Left renal cortex interstitium (tissue), 4 donors: ENCODE measurements at places on chromosomes 3 and 15.

GRCh38 chr3:17664923-17665322 is 77.5 kb downstream of the TBC1D5 start:
- DNase-seq = no peak

DNA sequence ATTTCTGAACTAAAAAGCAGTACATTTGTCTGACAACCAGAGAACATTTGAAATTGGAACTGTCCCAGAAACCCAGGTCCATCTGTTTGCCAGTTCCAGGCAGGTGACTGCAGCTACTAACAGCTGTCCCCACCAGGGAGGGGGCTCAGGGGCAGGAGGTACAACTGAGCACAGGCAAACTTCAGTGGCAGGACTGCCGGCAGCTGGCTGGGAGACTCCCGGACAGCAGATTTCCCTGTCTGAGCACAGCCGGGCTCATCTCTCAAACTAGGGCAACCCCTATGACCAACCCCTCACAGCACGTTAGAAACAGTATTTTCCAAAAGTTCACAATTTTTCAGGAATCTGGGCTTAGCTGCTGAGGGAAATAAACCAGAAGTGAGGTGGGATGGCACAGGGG is 88.8 kb downstream of the MEGF11 start:
- DNase-seq = no peak

- DNase-seq = no peak
These were observed 36.3 kb downstream of the LRTM1 start for GRCh38 chr3:54891540-54891897.

DNA sequence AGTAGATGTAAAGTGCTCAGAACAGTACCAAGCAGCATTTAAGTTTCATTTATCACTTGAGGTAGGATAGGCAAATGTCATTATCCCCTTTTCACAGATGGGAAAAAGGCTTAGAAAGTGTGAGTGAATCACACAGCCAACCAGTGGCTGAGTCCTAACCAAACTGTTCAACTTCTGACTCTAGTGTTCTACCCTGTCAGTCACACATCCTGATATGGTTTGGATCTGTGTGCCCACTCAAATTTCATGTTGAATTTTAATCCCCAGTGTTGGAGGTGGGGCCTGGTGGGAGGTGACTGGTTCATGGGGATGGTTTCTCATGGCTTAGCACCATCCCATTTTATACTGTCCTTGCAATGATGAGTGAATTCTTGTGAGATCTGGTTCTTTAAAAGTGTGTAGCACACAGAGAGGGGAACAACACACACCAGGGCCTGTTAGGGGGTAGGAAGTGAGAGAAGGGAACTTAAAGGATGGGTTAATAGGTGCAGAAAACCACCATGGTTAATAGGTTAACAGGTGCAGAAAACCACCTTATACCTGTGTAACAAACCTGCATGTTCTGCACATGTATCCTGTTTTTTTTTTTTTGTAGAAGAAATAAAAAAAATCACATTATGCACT is 304.7 kb downstream of the SUCLG2 start:
- no peak for DNase-seq

DNA sequence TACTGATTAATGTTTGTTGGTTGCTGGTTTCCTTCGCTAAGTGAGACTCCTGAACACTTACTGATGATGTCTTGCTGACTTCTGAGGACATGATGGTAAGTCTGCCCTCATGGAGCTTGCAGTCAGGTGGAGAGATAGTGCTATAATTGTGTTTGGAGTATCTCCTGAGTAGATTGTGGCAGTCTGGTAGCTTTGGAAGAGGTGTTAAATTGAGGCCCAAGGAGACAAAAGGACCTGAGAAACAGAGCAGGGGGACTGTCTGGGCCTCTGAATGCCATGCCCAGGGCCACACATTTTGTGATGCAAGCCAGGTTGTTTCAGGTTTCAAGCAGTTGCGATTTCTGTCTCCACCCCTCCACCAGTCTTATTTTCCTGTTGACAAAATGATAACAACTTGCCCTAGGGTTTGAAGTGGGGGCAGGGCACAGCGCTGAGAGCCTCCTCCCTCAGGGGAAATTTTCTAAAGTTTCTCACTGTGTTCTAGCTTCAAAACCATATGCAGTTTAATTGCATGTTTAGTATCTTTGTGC is 16.7 kb downstream of the SMAD3 start:
- DNase-seq = no peak

GRCh38 chr3:12807601-12808359 is 11.3 kb downstream of the CAND2 start:
- DNase-seq = no peak

DNA sequence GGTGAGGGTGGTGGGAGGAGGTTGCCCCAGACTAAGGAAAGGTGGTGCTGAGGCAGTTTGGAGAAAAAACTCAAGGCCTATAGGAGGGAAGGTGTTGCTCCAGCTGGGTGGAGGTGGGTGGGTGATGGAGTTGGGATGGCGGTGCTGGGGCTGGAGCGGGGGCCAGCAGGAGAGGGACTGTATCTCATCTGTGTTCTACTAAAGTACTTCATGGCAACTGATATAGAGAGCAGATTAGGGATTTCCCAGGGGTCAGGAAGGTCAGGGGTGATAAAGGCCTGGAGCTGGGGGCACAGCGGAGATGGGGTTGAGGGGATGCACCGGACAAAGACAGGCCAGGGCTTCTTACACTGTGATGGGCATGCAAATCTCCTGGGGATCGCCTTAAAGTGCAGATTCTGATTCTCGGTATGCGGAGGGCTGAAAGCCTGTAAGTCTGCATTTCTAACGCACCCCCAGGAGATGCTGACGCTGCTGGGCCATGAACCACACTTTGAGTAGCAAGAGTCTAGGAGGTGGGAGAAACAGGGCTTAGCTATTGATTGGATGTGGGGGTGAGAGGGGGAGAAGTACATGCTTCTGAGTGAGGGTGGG is 4.2 kb downstream of the KLHL40 start:
- DNase-seq = no peak

DNA sequence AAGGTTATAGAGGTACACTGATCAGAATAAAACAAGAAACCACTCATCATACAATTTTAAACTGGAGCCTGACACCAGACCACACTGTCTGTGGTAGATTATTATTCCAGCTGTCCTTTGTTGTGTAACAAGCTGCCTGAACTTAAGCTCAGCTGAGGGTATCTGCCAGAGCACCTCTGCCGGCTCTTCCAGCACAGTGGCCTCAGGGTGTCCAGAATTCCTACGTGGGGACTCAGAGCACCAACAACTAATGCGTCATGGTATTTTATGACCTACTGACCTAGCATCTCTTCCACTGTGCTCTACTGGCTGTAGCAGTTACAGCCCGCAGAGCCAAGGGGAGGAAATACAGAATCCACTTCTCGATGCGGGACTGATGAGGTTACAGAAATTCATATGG is 15.6 kb upstream of the RAF1 start:
- DNase-seq = no peak

- no peak for DNase-seq
These were observed 41.7 kb downstream of the FAM174B start for GRCh38 chr15:92613841-92614240.

GRCh38 chr15:47732248-47732647 is 14.9 kb downstream of the SEMA6D start:
- DNase-seq = no peak

- no peak for DNase-seq
These were observed 15.1 kb downstream of the PDZRN3 start for GRCh38 chr3:73609655-73610054.

GRCh38 chr3:179486806-179487205 is 35.5 kb upstream of the GNB4 start:
- DNase-seq = no peak

DNA sequence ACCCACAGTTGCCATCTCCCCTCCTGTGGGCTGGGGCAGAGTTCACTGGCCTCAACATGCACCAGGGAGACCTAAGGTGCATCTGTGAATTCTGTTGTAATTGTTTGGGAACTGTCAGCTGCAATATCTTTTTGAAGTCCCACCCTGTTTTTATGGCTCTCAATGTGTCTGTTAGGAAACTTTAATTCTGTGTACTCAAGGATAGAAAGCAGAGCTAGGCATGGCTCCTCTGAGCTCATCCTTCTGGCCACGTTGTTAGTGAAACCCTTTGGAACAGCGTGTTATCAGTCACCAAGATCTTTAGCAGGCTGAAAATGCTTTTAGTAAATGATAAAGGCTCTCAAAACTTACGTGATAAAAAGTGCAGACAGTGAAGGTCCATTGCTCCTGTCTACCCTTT is 33.6 kb upstream of the MTMR10 start:
- DNase-seq = no peak

- DNase-seq = no peak
These were observed 556 bp downstream of the PEX5L start for GRCh38 chr3:180036092-180036670.

- no peak for DNase-seq
These were observed 94.7 kb downstream of the MYH15 start for GRCh38 chr3:108415661-108416060.

GRCh38 chr15:89460048-89460447 is 36.3 kb downstream of the RHCG start:
- DNase-seq = no peak

GRCh38 chr3:155605571-155605970 is 139.3 kb downstream of the PLCH1 start:
- no peak for DNase-seq

DNA sequence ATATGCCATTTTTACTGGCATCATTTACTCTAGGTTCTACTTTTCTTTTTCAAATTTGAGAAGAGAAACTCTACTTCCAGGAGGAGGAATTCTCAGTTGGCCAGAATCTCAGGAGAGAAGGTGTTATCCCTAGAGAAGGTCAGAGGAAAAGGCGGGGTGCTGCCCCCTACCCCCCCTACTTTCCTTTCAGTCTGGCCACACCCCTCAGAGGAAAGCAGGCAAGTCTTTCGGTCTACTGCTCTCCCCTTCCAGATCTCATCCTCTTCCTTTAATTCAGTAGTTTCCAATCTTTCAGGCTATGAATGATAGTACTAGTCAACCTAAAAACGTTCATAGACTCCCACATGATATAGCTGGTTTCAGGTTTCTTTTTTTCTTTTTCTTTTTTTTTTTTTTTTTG is 366.5 kb upstream of the TBL1XR1 start:
- DNase-seq = no peak

DNA sequence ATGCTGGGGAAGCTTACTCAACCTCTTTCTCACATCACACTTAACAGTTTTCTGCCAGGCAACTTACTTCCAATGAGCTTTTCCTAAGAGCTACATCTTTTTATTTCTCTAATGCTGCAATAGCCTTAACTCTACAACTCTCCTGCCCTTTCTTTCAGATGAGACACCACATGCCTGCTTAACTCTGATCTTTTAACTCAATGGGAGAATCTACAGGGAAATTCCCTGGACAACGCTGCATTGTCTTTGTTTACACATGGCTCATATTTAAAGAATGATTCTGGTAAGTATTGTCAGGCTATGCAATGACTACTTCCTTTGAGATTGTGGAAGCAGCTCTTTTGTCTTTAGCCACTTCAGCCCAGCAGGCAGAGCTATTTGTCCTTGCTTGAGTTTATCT is 353.1 kb upstream of the BCHE start:
- no peak for DNase-seq

- DNase-seq = no peak
These were observed 8.6 kb upstream of the CBLB start for GRCh38 chr3:105877336-105877910.

DNA sequence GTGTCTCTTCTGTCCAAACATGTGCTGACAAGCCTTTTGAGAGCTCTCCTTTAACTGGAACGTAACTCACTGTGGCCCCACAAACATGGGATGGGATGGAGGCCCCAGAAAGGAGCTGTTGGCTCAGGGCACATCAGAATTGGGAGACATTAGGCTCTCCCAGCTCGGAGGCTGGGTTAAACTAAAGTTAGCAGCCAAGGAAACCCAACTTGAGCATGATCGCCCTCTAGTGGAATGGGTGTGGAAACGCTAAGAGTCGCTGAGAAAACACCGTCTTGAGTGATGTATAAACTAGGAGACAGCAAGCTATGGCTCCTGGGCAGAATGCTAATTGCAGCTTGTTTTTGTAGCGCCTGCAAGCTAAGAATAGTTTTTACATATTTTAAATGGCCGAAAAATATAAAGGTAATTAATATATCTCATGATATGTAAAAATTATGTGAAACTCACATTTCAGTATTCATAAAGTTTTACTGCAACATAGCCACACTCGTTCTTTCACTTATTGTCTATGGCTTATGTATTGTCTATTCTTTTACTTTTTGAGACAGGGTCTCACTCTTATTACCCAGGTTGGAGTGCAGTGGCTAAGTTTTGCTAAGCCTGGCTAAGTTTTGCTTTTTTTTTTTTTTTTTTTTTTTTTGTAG is 138.8 kb upstream of the HACD2 start:
- peak; percentile 68 for DNase-seq

- DNase-seq = no peak
These were observed 53.9 kb upstream of the RYR3 start for GRCh38 chr15:33256874-33257273.

GRCh38 chr3:188818282-188818681 is 353.5 kb upstream of the TPRG1 start:
- no peak for DNase-seq

GRCh38 chr3:87855616-87856015 is 203.2 kb downstream of the CGGBP1 start:
- no peak for DNase-seq

DNA sequence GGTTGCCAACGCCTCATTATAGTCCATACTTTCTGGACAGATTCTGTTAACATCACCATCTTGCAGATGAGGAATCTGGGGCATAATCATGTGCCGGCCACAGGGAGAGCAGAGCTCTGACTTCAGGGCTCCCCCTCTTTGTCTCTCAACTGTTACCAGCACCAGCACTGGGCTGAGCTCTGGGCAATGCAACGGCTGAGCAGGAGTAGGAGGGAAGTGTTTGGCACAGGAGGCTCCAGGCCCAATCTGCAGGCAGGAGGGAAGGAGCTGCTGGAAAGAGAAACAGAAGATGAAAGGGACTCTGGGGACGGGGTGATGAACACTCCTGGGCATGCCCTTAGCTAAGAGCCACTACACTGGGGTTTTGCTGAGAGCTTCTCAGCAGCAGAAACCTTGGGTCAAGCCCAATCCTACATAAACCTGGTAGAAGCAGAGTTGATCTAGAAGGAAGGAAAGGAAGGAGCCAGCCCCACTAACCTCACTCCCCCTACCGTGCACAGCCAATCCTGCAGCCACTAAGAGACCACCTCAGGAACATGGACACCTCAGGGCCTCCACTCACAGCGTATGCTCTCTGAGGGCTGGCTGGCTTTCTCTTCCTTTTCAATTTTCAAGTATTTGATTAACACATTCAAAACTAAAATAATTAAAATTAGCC is 73.1 kb upstream of the SPATA12 start:
- DNase-seq = no peak
